Aorta (tissue), 5 donors: ENCODE measurements at places on chromosomes 5 and 9. TPM values are rescaled to one million over a fixed set of nuclear protein-coding genes. Genes with fewer than 3 reads are reported as not detected.

- DNase-seq = no peak
These were observed 18.1 kb downstream of the KDM3B start for GRCh38 chr5:138370537-138370936.

DNA sequence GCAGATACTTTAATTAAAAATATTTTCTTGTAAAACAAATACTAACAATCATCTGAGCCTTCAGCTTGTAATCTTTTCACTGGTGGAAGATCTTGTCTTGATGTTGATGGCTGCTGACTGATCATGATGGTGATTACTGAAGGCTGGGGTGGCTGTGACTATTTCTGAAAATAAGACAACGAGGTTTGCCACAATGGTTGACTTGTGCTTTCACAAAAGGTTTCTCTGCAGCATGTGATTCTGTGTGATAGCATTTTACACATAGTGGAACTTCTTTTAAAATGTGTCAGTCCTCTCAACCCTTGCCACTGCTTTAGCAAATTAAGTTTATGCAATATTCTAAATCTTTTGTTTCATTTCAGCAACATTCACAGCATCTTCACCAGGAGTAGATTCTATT, 461.0 kb downstream of the CCDC171 start:
- DNase-seq = no peak

- no peak for DNase-seq
These were observed 77.8 kb upstream of the SHISAL2B start for GRCh38 chr5:64612344-64612961.

GRCh38 chr5:16152601-16153568, 26.7 kb downstream of the MARCHF11 start:
- DNase-seq = no peak

Gene LCN15
- total RNA-seq = not detected

- DNase-seq = no peak
These were observed 22.9 kb downstream of the FAF2 start for GRCh38 chr5:176471098-176471497.

DNA sequence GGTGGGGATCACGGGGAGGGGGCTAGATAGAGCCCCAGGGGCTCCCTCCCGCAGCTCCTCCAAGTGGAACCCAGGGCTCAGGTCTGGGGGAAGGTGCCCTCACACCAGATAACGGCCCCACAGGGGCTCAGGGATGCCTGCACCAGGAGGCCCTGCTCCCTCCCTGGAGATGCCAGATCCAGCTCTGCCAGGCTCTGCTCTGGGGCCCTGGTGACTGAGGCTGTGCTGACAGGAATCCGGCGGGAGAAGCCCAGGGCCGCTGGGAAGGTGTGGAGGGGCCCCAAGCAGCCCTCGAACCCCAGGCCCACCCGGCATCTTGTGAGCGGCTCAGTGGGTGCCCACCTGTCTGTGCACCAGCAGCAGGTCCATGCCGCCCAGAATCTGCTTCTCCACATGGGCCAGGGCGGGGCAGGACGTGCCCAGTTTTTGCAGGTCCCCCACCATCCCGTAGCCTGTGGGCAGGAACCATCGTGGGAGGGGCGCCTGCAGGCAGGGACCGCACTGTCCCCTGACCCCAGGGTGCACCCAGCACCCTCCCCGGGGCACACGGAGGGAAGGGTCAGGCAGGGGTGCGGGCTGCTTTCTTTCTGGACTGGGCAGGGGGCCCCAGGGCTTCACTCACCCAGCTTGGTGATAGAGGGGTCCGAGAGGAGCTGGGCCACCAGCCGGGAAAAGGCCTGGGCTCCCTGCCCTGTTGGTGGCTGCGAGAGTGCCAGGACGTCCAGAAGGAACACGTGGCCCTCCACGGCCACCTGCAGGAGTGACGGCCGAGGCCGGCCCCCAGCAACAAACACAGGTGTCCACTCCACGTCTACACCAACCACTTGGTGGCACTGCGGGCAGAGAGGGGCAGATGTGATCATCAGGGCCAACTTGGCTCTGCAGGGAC, 48.9 kb upstream of the NRARP start:
- no peak for DNase-seq

- no peak for DNase-seq
These were observed 20.0 kb downstream of the GPBP1 start for GRCh38 chr5:57193757-57194413.

Gene SLC6A3
- total RNA-seq = 0.23 TPM

GRCh38 chr5:143691945-143692290, 120.0 kb upstream of the HMHB1 start:
- no peak for DNase-seq

DNA sequence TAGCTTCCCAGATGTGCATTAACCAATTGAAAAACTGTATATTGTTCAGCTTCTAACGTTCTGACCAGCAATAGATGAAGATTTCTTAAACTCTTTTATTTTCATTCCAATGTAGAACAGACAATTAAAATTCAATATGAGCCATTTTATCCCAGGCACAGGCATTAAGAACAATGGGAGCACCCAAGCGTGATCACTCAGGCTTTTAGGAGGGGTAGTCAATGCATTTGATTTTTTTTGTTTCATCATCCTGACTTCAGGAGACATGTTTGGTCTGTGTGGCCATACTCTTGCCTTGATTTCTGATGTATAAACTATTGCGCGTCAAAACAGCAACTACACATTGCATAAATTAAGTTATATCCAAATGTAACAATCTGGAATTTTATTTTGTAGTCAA, 653.0 kb upstream of the RORB start:
- no peak for DNase-seq
